ENCODE measurements at places on chromosomes 1 and 21.

- no peak for DNase-seq
These were observed 40.7 kb downstream of the AGO3 start for GRCh38 chr1:35971601-35972000.

- no peak for DNase-seq
These were observed 14.7 kb downstream of the S100A10 start for GRCh38 chr1:151978922-151979321.

GRCh38 chr1:166902279-166902678 is 26.2 kb upstream of the TADA1 start:
- DNase-seq: peak; percentile 95

DNA sequence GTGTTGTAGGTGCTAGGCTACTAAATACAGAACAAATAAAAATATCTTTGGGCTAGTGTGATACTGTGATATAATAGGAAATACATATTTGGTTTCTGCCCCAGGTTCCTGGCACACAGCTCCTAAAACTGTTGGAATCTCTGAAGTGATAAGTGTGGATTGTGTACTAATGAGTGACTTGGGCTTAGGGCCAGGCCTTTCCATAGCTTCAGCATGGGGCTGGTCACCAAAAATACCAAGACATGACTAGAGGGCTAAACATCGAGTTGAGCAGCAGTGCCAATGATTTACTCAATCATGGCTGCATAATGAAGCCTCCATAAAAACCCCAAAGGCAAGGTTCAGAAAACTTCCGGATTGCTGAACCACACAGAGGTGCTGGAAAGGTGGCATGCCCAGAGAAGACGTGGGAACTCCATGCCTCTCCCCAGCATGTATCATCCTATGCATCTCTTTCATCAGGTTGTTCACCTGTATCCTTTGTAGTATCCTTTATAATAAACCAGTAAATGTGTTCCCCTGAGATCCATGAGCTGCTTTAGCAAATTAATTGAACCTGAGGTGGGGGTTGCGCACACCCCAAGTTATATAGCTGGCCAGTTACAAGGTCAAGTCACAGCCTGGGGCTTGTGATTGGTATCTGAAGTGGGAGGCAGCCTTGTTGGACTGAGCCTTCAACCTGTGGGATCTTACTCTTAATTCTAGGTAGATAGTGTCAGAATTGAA is 51.6 kb downstream of the ZMYM4 start:
- DNase-seq: no peak

GRCh38 chr1:94527447-94528031 is 14.0 kb downstream of the F3 start:
- no peak for DNase-seq

DNA sequence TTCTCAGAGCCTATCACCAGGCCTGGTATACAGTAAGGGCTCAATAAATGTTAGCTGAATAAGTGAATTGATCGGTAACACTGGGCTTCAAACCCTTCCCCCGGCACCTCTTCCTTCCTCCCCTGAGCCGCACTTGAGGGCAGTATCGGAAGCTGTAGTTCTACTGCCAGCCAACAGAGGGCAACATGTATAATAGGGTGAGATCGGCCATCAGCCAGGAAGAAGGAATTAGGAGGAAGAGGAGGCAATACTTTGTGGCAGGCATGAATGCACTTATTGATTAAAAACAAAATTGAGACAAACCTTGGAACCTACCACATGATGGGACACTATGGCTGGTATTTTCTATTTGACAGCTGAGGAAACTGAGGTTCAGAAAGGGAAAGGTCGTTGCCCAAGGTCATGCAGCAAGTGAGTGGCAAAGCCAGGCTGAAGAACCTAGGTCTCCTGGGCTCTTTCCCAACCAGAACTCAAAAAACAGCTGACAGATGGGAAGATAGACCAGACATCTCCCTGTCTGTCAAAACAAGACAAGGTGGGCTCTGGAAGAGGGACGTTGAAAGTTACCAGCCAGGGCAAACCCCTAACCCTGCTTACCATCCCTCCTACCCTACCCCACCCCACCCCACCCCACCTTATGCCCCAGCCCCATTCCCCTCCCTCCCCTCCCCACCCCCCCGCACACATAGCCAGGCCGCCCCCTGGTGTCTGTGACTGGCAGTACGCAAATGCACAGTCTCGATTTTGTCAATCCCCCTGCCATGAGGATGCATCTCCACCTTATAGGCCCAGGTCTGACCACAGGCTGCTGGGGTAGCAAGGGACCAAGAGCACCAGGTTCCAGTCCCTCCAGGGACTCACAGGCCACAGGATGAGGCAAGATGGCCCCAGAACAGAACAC is 107.3 kb upstream of the RUNX3 start:
- peak; percentile 74 for DNase-seq

- DNase-seq: peak; percentile 31
These were observed 10.2 kb upstream of the UBL4B start for GRCh38 chr1:110102081-110102480.

DNA sequence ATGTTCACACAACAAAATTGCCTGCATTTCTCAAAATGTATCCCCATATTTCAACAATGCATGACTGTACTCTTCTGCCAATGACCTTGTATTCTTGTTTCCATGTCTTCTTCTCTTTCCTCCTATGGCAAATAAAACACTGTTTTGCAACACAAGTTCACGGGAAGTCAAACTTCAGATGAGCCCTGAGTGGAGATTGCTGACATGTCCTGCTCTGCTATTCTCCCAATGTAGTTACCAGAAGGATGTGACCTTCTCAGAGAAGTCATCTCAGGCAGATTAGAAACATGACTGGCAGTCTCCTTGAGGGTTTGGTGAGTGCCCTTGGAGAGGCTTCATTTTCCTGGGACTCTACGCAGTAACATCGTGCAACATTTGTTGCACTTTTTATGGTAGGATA is 15.6 kb downstream of the FCGR2B start:
- DNase-seq: no peak

- no peak for DNase-seq
These were observed 5.2 kb downstream of the BRINP3 start for GRCh38 chr1:190472494-190472893.

- no peak for DNase-seq
These were observed 2.2 kb upstream of the KCNA3 start for GRCh38 chr1:110676970-110677369.

- no peak for DNase-seq
These were observed 694 bp downstream of the TMEM167B start for GRCh38 chr1:109091078-109091838.

GRCh38 chr1:58702261-58703141 is 2.6 kb upstream of the MYSM1 start:
- no peak for DNase-seq

GRCh38 chr1:45275054-45275453 is 51.6 kb upstream of the HPDL start:
- no peak for DNase-seq

DNA sequence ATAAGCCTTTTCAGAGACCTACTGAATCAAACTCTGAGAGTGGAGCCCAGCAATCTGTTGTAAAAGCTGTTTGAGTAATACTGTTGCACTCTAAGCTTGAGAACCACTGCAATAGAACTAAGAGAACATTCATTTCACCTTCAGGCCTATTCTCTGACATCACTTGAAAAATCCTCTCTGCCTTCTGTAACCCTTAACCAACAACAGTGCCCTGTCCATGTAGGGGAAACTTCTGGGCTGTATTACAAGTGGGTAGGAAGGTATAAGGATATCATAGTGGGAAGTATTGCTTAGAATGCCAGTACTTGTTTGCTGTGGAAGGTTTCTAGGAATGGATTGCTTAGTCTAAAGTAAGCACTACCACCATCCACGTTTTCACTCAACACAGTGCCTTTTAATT is 42.9 kb downstream of the SH3GLB1 start:
- no peak for DNase-seq

GRCh38 chr1:212794561-212795014 is 2.9 kb downstream of the TATDN3 start:
- no peak for DNase-seq

GRCh38 chr1:151966061-151966460 is 27.6 kb downstream of the S100A10 start:
- no peak for DNase-seq

DNA sequence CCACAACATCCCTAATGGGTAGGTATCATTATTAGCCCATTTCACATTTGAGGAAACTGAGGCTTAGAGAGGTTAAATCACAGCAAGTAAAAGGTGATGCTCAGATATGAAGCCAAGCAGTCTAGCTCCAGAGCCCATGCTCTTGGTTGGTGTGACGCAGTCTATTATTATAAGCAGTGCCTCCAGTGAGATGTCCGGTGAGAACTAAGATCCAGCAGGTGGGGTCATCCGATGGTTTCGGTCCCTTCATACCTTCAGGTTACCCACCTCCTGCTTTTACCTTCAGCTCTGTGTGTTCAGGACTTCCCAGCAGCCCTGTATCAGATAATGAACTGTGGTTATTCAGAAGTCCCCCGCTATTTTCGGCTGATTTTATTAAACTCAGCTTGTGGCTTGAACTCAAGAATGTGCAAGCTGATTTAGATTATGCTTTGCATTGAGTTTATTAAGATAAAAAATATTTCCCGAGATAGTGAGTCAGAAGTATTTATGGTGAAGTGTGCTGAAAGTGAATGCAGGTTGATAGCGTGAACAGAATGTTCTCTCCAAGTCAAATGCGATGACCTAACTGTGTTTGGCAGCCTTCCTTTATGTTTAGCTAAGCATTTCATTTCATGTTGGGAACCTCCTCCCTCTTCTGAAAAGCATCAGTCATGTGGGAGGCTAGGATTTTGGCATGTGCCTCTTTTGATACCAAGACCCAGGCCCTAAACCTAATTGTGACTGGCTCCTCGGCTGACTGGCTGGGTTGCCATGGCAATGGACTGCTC is 160.9 kb upstream of the UBE2U start:
- no peak for DNase-seq

DNA sequence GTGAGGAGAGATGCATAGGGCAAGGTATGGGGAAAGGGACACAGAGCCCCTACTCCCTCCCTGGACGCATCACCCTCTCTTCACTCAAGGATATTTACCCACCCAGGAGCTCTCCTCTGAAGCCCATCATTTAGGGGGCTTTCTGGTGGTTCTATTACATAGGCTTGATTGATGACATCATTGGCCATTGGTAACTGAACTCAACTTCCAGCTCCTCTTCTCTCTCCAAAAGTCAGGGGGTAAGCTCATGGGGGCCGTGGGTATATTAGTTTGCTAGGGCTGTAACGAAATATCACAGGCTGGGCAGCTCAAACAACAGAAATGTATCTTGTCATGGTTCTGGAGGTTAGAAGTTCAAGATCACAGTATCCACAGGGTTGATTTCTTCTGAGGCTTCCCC is 110.8 kb downstream of the DSCAM start:
- DNase-seq: no peak

DNA sequence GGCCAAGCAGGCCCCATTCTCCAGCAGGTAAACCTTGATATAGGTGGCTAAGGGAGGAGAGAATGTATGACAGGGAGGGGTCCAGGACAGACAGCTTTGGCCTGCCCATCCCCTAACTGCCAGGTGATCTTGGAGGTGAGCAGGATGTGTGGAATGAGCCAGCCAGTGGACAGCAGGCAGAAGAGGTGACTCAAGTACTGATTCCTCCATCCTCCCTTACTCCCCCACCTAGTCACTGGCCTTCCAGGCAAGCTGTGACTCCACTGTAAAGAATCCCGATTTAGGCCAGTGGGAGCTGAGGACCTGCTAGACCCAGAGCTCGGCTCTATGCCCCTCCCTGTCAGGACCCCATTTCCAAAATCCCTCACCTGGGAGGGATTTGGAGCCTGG is 36.6 kb downstream of the RIMS3 start:
- no peak for DNase-seq

DNA sequence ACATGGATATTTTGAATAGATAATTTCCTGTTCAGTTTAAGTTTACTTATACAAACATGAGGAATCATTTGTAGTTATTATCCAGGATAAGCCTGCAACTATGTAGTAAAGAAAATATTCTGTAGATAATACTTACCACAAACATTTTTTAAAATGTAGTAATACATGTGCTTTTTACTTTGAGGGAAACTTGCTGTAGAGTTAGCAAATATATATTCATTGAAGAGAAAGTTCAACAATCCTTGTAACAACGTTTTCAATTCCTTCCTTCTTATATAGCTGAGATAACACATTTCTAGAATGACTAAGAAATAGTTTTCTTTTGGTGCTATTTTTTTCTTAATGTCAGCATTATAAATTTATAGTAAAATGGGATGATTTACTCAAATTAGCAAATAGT is 664.6 kb upstream of the ADAMTS5 start:
- no peak for DNase-seq

DNA sequence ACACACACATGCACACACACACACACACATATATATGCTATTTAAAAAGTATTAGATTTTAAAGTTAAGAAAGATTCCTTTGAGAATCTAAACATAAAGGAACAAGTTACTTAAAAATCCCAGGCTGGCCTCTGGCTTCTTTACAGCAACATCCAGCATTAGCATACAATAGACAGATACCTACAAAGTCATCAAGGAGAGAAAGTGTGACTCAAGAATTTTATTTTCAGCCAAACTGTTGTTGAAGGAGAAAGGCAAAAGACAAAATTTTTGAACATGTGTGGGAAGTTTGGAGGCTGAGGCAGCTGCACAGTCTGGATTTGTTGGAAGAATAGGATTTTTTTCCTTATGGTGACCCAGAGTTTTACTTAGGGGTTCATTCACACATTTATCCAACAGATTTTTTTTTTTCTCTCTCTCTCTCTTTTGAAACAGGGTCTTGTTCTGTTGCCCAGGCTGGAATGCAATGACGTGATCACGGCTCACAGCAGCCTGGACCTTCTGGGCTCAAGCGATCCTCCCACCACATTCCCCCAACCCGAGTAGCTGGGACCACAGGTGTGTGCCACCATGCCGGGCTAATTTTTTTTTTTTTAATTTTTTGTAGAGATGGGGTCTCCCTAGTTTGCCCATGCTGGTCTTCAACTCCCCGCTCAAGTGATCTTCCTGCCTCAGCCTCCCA is 24.0 kb upstream of the SPOCD1 start:
- no peak for DNase-seq

DNA sequence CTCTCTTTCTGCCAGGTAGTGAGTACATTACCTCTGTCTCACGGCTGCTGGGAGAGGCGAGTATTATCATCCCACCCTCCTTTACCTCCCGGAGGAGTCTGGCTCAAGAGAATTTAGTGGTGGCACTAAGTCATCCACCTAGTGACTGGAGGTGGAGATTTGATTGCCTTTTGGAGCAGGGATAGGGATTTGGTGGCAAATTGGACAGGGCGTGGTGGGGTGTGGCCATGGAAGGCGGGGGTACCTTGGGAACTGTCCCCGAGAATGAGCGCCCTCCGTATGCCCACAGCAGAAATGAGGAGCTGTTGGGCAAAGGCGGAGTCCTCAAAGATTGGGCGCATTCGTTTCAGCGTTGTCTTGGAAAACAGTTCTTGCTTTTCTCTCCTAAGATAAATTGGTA is 32.1 kb upstream of the HMGN1 start:
- DNase-seq: no peak

DNA sequence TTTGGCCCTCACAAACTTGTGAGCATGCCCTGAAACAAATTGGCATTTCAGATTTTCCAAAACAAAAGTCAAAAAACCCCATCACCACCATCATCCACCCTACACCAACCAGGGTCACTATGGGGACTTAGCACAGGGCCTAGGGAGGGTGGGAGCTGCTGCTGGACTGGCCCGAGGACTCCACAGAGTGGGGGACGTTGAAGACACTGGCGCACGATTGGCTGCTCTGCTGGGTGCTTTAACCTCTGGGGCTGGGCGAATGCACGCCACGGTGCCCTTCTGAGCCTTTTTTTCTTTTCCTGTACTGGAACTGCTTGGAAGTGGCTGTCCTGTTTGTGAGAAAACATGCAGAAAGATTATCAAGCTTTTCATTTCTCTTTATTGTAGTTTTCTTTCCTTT is 92.8 kb downstream of the CD247 start:
- no peak for DNase-seq
